CD4-positive, alpha-beta memory T cell (primary cell): ENCODE measurements at places on chromosomes 5 and 9. TPM values are rescaled to one million over a fixed set of nuclear protein-coding genes. Genes with fewer than 3 reads are reported as not detected.

DNAJC18 gene
- 6.5 TPM for polyA plus RNA-seq

INSL6 gene
- polyA plus RNA-seq = not detected

AGGF1 gene
- polyA plus RNA-seq = 14.2 TPM

- peak overlapping the region; percentile 77 for H3K4me3 ChIP-seq
- no peaks in the 10 kb centered on the region for H3K27me3 ChIP-seq
- DNase-seq = peak; percentile 59
- H3K4me1 ChIP-seq = peaks cover 46% of the 10 kb centered on the region
Measured at GRCh38 chr9:136544964-136545691, 720 bp downstream of the NOTCH1 start.

DNA sequence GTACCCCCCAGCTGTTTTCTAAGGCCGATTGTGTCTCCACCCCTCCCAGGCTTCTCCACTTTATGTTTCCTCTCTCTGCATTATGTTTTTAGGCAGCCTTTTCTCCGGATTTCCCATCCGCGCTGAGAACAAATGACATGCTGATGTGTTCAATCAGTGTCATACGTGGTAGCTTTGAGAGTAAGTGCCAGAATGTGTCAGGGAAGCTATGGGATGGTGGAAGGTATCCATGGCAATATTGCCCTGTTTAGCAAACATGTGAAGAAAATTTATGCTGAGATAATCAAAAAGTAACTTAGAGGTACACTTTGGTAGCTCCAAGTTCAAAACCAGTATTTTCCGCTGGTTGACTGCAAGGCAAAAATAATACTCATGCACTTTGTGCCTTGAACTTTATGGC is 36.6 kb upstream of the LECT2 start:
- no peak overlapping the region for H3K27ac ChIP-seq
- H3K36me3 ChIP-seq = no peaks in the 10 kb centered on the region
- H3K27me3 ChIP-seq = no peaks in the 10 kb centered on the region
- H3K4me1 ChIP-seq = no peaks in the 10 kb centered on the region

- DNase-seq = no peak
- H3K4me3 ChIP-seq = no peak overlapping the region
- H3K27me3 ChIP-seq = no peaks in the 10 kb centered on the region
- no peak overlapping the region for H3K27ac ChIP-seq
Measured at GRCh38 chr5:128380337-128380736, 157.7 kb downstream of the FBN2 start.
